Subcutaneous preadipocyte (primary cell): ENCODE measurements at places on chromosomes 7 and 10. TPM values are rescaled to one million over a fixed set of nuclear protein-coding genes. Genes with fewer than 3 reads are reported as not detected.

Gene PVRIG
- not detected in 2 replicates for total RNA-seq

Gene CYP2E1
- total RNA-seq = under 0.01 and 0.39 TPM in 2 replicates

Gene FGF8
- not detected in 2 replicates for total RNA-seq

Gene EPO
- not detected in 2 replicates for total RNA-seq

Gene CCDC172
- not detected in 2 replicates for total RNA-seq

Gene LIPJ
- 0.73 TPM in 1 of 2 replicates, not detected in the other for total RNA-seq

Gene PBLD
- total RNA-seq = 2.2 and 2.9 TPM in 2 replicates

Gene MRC1
- not detected in 2 replicates for total RNA-seq

Gene FAM24B
- total RNA-seq = 4.1 and 4.4 TPM in 2 replicates

Gene STK31
- not detected in 2 replicates for total RNA-seq

Gene AKR1C4
- not detected in 2 replicates for total RNA-seq

Gene SPAM1
- not detected in 2 replicates for total RNA-seq

Gene PGAM2
- total RNA-seq = 0.37 TPM in 1 of 2 replicates, not detected in the other

Gene CABCOCO1
- total RNA-seq = 0.20 and 0.37 TPM in 2 replicates

Gene SLIT1
- total RNA-seq = under 0.01 and 0.37 TPM in 2 replicates

Gene CCDC136
- 6.6 and 10.6 TPM in 2 replicates for total RNA-seq

Gene NME8
- total RNA-seq = not detected in 2 replicates

Gene PTPN20
- 0.73 and 0.98 TPM in 2 replicates for total RNA-seq

Gene EIF5AL1
- 0.98 and 2.2 TPM in 2 replicates for total RNA-seq

Gene LEP
- total RNA-seq = under 0.01 TPM in 1 of 2 replicates, not detected in the other

Gene MEOX2
- total RNA-seq = 2.5 and 4.0 TPM in 2 replicates

Gene NAT16
- not detected in 2 replicates for total RNA-seq

Gene PDSS1
- 7.7 and 13.3 TPM in 2 replicates for total RNA-seq

Gene SEMA3C
- 118 and 191 TPM in 2 replicates for total RNA-seq

Gene SGCE
- 65.5 and 65.8 TPM in 2 replicates for total RNA-seq

Gene ABCA13
- total RNA-seq = not detected in 2 replicates

Gene KAZALD1
- 4.8 and 11.9 TPM in 2 replicates for total RNA-seq

Gene HOXA2
- total RNA-seq = 0.39 and 0.73 TPM in 2 replicates

Gene NPFFR1
- not detected in 2 replicates for total RNA-seq
